RCC 7860 (cell line): ENCODE measurements at places on chromosomes 7 and 10.

GRCh38 chr10:48335788-48336187 is 29.3 kb downstream of the MAPK8 start:
- no peak for DNase-seq

DNA sequence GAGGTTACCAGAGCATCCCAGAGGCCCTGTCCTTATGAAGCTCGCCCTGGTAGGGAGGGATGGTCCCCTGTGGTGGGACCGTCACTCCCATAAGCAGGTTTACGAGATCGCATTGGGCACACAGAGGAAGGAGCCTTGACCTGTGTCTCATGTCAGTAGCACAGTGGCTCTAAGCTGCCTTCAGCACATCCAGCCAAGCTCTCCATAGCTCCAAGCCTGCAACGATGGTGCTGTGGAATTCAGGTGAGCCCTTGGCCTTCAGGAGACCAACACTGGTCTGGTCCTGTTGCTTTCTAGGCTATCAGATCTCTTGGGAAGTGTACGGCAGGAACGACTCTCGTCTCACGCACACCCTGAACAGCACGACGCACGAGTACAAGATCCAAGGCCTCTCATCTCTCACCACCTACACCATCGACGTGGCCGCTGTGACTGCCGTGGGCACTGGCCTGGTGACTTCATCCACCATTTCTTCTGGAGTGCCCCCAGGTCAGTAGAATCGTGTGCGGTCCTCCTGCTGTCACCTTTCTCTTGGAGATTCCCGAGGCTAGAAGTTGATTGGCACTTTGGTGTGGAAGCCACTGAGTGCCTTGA is 605.3 kb upstream of the FOXK1 start:
- no peak for DNase-seq

DNA sequence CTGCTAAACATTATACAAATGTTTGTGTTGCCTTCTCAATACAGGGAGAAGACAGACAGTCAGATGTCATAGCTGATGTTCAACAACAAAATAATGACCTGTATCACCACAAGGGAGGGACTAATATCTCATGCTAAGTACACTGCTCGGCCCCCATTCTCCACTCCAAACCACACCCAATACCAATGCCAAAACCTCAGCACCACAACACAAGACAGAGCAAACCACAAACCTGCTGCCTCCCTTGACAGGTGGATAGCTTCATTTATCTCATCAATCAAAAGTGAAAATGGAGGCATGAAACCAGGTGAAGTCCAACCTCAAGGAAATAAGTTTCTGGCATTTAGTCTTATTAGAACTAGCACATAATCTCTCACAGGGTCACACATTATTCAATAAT is 109.5 kb downstream of the PARD3 start:
- no peak for DNase-seq

- no peak for DNase-seq
These were observed 291.5 kb upstream of the ZNF32 start for GRCh38 chr10:43939939-43940820.

GRCh38 chr10:79299397-79300241 is 47.6 kb upstream of the PPIF start:
- DNase-seq, result peak; percentile 97

DNA sequence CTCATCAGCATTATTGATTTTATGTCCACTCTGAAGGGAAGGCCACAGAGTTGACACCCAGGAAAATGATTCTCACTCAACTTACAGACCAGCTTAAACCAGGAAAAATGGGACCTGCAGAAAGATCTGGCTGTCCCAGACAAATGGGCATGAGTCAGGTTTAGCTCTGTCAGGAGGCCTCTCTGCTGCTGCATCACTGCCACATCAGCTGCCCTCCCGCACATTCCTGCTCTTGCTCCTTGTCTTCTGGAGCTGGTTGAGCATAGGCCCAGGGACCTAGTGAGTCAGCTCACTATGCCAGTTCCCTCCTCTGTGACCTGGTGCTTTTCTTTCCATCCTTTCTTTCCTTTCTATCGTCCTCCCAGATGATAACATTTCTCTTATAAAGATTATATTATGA is 18.8 kb upstream of the SMNDC1 start:
- peak; percentile 95 for DNase-seq

- no peak for DNase-seq
These were observed 132.1 kb downstream of the KLF6 start for GRCh38 chr10:3652886-3653285.

GRCh38 chr10:1274111-1274661 is 218.0 kb downstream of the WDR37 start:
- peak; percentile 6 for DNase-seq

- no peak for DNase-seq
These were observed 43.4 kb upstream of the TARP start for GRCh38 chr7:38316733-38317360.

DNA sequence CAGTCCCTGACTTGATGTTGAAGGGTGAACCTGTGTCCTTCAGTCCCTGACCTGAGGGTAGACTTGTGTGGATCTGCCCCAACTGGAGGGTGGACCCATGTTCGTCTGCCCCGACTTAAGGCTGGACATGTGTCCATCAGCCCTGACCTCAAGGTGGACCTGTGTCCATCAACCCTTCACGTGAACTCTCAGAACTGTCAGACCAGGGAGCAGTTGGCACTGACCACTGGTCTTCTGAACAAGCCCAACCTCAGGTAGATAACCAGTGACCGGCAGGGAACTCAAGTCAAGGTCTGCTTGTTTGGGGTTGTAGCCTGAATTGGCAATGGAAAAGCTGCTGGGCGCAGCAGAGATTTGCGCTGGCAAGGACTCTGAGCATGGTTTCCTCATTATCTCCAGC is 96.5 kb downstream of the ADCY1 start:
- DNase-seq, result no peak

DNA sequence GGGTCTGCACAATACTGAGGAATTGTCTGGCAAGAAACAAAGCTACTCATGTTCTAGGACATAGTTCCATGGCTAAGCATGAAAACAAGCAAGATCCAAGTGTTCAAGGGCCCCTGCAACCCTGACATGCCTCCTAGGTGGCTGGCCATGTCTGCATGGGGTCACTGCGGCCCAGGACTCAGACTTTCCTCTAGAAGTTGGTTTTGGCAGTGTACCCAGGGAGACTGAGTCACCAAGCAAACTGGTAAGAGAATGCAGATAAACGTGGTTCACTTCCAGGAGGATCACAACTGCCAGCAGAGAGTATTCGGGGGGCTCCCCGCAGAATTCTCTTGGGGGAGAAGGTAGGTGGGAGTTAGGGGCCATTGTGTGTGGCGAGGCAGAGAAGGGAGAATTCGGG is 7.4 kb upstream of the PFKFB3 start:
- DNase-seq, result peak; percentile 24

DNA sequence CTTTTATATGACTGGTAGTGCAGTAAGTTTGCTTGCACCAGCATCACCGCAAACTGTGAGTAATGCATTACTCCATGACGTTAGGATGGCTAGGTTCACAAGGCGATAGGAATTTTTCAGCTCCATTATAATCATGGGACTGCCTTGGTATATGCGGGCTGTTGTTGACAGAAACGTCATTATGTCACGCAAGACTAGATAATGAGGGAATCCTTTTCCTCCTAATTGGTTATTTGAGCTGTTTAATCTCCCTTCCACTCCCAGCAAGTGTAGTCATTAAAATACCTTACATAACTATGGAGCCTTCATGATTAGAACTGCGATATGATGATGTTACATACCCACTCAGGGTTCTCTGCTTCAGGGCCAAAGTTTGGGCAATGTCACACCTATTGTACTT is 17.3 kb downstream of the KLLN start:
- peak; percentile 84 for DNase-seq

- DNase-seq, result no peak
These were observed 44.1 kb upstream of the CNPY1 start for GRCh38 chr7:155590215-155591018.

DNA sequence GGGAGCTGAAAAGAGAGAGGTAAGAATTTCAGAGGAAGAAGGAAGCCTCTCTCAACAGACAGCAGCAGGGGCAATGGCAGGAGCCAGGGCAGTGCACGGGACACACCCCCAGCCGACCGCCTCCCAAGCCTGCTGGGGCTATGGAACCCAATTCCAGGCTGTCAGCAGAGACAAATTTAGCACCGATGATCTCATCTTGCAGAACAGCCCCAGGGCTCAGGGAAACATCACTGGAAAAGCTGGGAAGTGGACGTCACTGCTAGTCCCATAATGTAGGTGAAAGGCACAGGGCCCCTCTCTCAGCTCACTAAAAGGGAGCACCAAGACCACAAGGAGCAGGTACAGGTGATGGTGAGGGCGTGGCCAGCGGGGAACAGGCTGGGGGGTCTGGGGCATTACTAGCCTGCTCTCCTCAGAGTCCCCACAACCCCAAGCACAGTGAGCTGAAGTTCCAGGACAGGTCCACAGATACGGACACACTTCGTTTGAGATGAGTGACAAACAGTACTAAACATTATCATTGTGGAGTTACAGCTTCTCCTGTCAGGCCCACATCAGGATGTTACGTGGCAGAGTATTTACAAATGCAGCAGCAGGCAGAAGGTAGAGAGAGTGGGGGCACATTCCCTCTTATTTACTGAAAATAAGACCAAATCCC is 103.7 kb downstream of the PLXNA4 start:
- no peak for DNase-seq

DNA sequence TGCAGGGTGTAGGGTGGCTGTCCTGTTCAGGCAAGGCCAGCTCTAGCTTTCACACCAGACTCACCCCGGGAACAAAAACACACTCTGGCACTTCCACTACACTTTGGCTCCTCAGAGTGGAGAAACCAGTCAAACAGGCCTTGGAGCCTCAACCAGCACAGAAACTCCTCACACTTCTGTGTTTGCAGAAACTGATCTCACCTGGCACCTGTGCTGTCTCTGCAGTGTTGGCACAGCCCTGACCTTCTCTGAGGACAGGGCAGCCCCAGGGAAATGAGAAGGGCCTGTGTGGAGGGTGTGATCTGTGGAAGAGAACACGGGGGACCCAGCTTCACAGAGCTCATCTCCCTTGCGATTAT is 4.1 kb upstream of the CALML5 start:
- no peak for DNase-seq

DNA sequence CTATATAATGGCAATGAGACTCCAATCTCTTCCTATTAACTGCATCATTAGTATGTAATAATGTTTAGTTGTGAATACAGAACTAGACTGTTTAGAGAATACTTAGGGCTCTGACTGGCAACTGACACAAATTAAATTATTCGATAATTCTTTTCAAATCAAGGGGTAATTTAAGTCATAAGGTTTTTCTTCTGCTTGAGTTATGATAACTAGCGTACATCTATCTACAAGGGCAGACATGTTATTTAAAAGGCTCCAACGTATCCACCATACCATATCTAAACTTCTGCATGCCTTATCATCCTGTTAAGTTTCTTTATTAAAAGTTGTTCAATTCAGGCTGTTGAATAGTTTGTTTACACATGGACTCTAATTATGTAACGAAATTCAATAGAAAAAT is 11.2 kb downstream of the SEMA3C start:
- DNase-seq, result no peak

DNA sequence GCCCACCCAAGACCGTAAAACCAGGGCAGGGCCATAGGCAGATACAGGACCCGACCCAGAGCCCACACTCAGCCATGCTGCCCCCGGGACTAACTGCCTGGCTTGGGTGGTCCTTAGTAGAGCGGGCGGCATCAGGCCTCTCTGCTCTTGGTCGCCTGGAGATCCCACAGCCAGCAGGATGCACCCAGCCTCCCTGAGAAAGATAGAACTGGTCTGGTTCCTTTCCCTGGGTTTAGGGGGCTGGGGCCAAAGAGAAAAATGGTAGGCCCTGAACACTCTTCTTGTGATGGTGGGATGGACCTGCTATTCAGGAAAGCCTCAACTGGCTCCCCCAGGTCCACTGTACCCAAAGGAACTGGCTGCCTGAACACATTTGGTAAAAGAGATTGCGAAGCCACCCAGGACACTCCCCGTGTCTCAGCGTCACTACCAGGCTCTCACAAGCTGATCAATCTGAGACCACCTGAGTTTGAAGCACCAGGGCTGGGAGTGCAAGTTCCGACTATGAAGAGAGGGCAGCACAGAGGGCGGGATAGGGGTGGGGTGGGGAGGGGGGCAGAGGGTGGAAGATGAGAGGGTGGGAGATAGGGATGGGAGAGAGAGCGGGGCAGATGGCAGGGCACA is 591.5 kb downstream of the DNAJB6 start:
- no peak for DNase-seq

GRCh38 chr10:5628451-5629302 is 37.7 kb downstream of the ASB13 start:
- no peak for DNase-seq

DNA sequence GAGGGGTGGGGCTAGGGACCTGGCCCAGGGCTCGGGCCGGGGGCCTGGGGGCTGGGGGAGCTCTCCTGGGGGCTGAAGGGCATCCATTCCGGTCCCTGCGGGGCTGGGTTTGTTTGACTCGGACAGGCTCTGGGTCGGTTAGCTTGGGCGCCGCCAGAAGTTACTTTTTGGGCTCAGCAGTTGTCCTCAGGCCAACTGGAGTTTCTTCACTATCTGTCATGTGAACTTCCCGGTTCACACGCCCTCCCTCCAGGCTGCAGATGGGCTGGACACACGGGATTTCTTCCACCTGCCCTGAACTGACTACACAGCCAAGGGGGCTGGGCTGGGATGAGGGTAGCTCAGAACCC is 3.8 kb downstream of the SLC4A2 start:
- DNase-seq, result peak; percentile 44

DNA sequence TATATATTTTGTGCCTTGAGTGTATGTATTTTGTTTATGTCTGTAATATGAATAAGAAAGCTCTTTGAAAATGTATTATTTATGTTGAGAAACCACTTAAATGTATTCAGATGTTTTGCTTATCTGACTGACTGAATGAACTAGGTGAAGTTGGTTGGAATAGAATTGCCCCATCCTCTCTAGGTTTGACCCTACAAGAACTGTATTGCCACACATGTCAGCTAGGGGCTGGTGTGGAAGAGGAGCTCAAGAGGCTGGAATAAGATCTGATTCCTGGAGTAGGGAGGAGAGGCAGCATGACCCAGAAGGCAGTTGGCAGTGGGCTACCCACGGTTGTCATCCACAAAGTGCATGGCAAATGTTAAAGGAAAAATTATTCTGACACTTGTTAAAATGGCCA is 9.1 kb downstream of the SSMEM1 start:
- DNase-seq, result no peak

GRCh38 chr7:14504134-14504533 is 398.4 kb downstream of the DGKB start:
- no peak for DNase-seq

DNA sequence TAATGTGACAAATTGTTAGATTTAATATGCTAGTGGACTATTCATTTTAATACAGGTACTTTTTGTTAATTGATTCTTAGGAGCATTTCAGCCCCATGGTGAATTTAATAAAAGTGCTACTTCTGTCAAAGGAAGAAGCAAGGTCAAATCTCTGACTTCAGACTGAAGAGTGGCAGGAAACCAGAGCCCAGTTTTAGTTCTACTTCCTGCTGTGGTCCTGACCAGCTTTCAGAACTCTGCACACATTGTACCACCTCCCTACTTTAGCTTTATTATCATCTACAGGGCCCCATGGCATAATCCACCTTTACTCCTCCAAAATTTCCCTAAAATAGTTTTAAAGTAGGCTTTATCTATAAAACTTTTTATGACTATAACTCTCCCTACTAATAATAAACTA is 33.7 kb downstream of the CTTNBP2 start:
- DNase-seq, result no peak
